ENCODE measurements at places on chromosomes 6 and 20.
A peak's percentile ranks its signal among the peaks of the same experiment; 100 is the strongest.

DNA sequence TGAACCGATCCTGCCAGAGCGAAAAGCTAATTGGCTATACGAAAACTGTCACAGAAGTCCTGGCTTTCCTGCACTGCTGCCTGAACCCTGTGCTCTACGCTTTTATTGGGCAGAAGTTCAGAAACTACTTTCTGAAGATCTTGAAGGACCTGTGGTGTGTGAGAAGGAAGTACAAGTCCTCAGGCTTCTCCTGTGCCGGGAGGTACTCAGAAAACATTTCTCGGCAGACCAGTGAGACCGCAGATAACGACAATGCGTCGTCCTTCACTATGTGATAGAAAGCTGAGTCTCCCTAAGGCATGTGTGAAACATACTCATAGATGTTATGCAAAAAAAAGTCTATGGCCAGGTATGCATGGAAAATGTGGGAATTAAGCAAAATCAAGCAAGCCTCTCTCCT, 14.2 kb downstream of the CCR6 start:
- no peak for DNase-seq

DNA sequence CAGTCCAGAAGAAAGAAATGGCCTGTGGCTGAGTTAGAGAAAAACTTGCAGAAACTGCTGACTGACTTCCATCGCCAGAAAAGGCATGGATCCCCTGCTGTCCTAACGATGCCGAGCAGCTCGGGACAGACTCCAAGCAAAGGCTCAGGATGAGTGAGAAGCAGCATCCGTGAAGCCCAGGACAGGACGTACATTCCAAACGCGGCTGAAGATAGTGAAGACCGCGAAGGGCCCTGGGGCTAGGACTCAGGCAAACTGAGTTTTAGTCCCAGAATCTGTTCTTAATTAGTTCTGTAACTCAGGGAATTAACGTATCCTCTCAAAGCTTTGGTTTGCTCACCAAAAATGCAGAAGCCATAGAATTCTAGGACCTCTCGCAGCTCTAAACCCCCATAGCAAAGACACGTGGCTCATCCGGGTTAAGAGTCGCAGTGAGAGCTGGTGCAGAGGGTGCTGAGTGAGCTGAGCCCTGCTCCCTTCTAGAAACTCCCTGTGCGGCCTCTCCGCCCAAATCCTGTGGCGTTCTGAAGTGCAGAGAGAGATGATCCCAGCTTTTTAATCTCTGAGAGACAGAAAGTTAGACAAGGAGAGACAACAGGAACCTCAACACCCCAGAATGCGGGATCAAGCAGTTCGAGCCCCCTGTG, 132.9 kb upstream of the THBS2 start:
- DNase-seq = no peak

- DNase-seq = no peak
Observed at GRCh38 chr6:17940151-17940792, 47.2 kb downstream of the KIF13A start.

DNA sequence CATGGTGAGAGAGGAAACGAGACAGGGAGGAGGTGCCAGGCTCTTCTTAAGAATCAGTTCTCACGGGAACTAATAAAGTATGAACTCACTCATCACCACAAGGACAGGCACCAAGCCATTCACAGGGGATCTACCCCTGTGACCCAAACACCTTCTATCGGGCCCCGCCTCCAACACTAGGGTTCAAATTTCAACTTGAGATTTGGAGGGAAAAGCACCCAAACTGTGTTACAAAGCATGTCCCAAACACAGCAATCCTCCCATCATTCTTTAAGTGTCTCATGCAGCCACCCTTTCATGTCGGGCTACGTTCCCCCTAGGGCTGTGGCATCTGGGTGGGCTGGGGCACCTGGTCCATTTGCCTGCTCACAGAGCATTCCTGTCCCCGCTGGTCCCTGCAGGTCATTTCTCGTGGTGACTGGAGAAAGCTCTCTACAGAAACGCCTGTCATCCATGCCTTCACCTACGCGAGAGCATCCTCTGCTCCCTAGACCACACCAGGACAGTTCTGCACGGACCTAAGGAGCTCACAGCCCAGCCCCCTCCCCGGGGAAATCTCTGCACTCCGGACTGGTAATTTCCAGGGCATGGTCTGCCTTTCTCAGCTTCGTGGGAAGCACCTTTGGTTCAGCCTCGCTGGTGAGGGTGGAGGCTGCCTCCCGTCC, 79.6 kb downstream of the TTLL2 start:
- no peak for DNase-seq

DNA sequence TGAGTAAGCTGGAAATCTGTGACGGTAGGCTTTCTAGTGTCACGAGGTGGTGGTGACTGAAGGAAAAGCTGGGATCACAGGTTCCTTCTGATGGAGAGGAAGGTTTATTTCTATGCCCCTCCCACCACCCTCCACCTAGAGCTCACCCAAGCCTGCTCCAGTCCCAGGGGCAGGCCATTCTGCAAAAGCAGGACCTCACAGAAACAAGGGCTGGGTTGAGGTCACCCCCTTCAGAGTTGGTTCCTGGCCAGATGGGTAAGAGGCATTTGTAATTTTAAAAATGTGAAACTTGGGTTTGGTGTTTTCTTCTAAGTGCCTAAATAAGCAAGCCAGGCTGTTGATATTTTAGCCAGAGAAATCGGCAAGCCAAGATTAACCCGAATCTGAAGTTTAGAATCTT, 46.6 kb downstream of the KCTD20 start:
- DNase-seq = no peak

DNA sequence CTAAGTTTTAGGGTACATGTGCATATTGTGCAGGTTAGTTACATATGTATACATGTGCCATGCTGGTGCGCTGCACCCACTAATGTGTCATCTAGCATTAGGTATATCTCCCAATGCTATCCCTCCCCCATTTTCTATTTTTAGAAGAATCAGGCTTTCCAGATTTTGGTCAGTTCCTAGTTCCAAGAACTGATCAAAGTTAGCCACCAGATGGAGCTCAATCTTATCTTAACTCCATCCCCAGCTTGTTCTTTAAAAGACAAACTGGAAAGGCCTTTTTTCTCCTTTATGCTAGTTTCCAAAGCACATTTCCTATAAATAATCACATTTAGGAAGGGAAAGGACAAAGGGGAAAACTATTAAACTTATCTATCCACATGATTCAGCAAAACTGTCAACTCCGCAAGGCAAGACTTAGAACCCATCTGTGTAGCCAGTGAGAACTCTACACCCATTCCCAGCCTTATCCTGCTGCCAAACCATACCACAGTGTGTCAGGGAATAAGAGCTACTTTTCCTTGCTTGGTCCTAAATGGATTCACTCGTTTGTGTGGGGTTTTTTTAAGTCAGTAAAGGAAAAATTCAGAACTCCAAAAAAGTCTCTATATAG, 22.8 kb upstream of the KHDC1 start:
- DNase-seq = peak; percentile 20

DNA sequence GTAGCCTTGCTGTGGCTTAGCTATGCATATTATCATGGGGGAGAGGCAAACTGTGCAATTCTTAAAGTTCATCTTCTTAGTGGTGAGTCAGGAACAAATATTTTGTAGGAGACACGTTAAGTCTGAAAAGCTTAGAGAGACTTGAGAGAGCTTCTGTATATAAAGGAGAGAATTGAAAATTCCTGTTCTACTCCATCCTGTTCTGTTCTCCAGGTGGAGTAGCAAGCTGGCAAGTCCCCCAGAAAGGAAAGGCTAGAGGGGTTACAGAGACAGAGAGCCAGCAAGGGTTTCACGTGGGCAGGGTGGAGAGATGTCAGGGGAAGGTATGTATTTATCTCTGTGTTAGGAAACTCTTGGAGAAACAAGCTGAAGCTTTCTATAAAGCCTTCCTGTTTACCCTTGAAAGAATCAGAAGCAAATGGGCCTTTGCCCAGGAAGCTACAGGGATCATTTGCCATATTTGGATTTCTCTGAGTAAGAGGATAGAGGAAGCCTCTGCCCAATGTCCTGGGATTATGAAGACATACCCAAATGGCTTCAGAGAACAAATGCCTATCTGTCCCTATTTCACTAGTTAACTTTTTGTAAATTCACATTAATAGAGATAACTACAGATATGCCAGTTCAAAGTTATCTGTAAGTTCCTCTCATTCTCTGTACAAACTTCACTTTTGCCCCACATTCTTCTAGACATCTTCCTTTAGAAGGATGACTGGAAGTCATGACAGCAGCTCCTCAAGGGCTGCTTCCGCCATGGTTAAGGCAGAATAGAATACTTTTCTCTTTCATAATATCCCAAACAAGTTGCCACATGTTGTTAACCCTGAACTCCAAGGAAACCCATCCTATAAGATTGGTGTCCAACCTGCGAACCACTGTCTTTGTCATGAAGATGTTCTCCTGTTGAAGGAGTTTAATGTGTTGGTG, 126.7 kb upstream of the NEDD9 start:
- no peak for DNase-seq

DNA sequence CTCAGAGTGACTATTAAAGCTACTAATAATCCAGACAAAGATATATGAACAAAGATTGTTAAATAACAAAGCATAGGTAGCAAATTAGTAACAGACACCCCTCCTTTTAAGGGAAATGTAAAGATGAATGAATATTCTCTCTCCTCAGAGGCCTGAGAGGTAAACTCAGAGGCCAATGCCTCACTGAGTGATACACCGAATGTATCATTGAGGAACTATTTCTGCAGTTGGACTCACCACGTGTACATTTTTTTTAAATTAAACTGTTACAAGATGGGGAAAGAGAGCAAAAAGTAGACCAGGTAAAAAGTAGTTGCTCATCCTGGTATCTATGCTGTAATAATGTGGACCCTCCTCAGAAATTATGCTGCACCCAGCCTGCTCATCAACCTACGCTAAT, 72.3 kb upstream of the IPCEF1 start:
- DNase-seq = no peak

DNA sequence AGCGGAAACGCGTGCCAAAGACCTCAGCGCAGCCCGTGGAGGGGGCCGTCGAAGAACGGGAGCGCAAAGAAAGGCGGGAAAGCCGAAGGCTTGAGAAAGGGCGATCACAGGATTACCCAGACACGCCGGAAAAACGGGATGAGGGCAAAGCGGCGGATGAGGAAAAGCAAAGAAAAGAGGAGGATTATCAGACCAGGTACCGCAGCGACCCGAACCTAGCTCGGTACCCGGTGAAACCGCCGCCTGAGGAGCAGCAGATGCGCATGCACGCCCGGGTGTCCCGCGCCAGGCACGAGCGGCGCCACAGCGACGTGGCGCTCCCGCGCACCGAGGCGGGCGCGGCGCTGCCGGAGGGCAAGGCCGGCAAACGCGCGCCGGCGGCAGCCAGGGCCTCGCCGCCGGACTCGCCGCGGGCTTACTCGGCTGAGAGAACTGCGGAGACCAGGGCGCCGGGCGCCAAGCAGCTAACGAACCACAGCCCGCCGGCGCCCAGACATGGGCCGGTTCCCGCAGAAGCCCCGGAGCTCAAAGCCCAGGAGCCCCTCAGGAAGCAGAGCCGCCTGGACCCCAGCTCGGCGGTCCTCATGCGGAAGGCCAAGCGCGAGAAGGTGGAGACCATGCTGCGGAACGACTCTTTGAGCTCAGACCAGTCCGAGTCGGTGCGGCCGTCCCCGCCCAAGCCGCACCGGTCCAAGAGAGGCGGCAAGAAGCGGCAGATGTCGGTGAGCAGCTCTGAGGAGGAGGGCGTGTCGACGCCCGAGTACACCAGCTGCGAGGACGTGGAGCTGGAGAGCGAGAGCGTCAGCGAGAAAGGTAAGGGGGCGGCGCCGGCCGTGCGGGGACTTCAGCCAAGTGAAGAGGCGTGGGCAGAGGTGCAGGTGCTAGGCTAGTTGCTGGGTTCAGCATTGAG, 296.2 kb downstream of the RIMS1 start:
- no peak for DNase-seq

DNA sequence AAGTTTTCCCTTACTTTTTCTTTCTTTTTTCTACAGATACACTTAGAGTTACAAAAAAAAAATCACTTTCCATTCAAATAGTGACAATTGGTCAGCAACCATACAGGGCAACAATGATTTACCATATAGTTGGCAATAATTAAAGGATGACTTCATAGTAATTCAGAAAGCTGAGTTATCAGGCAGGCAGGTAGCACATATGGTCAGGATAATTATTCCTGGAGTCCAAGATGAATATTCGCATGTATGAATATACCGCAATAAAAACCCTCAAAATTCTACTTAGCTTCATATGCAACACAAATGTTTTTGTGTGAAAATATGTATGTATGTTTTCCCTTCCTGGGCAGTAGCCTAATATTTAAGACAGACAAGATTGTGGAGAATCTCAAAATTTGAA, 34.5 kb downstream of the COL19A1 start:
- no peak for DNase-seq

GRCh38 chr6:5499644-5500306, 238.5 kb downstream of the FARS2 start:
- DNase-seq = no peak

DNA sequence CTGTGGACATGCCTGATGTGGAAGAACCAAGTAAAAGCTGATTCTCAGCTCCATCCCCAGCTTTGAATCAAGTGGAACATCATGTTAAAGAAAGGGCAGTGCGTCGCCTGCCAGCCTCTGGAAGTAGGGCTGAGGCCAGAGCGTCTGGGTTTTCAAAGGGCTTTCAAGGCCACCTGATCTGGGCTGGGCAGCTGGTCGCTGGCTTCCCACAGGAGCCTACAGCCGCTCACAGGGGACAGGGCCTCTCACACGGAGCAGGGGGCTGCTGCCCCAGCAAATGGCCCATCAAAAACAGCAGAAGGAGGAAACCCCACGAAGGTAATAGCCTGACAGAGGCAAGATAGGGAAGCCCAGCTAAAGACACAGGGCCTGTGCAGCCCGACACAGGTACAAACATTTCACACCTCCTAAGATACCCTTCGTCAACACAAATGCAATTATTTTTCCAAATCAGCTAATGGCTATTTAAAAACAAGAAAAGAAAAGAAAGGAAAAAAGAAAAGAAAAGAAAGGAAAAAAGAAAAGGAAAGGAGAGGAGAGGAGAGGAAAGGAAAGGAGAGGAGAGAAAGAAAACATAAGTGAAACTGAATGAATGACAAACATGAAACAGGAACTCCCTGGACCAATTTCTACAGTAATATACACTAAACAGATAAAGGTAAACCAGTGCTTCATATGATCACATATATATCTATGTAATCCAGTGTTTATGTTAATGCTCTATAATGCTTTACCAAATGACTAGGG, 24.8 kb downstream of the RRBP1 start:
- DNase-seq = no peak

DNA sequence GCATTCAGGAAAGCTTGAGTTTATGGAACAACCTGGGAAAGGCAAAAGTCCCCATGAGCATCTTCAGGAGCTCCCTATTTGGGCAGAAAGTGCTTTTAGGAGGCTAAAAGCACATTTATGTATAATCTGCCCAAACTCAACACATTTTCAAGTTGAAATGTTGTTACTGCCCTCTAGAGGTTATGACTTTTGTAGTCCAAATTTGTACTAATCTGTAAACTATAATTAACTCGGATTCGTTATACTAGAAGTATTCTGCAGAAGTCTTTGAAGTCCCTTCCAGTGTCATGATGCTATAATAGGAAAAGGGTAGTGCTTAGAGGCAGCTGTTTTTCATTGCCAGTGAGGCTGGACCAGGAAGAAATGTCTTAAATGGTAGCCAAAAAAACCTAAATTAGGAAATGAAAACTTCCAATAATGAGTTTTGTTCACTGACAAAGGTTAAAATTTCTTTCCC, 44.8 kb upstream of the EMILIN3 start:
- no peak for DNase-seq

Data from inflammatory macrophage treated with lipopolysaccharide for 1 hour (primary cell).